Activated CD4-positive, alpha-beta T cell treated with anti-CD3 and anti-CD28 coated beads, Interleukin-2, amount 50 U/mL, for 4 hours (primary cell): ENCODE measurements at places on chromosomes 6 and 20.

GRCh38 chr6:8481727-8482126 lies 46.4 kb upstream of the SLC35B3 start:
- DNase-seq, result no peak

- no peak for DNase-seq
These were observed 121.4 kb downstream of the TBXT start for GRCh38 chr6:166046226-166046625.

DNA sequence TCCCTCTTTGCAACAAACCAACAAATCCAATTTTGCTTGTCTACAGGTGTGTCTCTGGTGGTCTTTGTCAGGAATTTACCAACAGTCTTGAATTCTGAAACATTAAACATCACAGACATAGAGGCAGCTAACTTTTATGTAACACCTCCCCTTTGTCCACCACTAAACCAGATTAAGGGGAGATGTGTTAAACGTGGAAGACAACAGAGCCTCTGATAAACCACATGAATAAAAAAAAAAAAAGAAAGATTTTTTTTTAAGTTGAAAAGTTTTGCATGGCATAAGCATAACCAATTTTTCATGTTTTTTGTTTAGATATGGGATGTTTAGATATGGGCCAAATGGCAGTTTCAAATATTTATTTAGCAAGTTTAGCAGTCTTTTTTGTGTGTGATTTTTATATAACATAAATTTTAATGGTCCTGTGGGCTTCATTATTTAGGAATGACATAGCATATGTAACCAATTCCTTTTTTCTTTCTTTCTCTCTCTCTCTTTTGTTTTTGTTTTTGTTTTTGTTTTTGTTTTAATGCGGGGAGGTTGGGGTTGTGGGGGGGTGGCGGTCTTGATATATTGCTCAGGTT lies 60.7 kb upstream of the BTN3A2 start:
- no peak for DNase-seq

DNA sequence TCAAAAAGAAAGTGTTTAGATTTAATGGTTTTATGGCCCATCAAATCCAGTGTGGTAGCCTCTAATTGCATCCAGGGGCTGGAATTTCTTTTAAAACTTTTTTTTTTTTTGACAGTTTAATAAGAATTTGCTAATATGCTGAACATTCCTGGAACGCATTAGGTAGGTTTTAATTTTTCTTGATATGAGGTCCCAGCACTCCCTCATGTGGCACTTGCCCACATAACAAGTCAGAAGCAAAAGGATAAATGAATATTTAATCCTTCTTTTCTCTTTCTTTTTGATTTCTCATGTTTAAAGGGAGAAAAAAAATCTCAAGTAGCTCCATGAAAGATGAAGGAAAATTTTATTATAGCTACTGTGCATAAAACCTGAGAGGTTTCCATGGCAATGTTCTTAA lies 13.5 kb downstream of the HAO1 start:
- no peak for DNase-seq

GRCh38 chr6:142162780-142163179 lies 15.7 kb downstream of the VTA1 start:
- no peak for DNase-seq

DNA sequence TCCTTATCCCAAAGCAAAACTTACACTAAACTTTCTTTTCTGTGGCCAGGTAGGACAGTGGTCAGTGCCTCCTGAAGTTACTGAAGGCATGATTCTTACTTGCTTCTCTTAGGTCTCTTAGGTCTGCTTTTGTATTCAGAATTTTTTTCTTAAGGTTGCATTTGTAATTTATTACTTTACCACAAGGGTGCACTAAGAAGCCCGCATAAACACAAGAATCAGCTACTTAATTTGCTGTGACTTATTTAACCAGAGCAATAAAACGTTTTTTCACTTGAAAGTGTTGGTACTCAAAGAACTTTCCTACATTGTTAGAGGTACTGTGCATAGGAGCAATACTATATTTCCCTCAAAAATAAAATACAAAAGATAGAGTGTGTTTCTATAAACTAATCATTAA lies 75.4 kb upstream of the LAMA2 start:
- DNase-seq, result no peak

DNA sequence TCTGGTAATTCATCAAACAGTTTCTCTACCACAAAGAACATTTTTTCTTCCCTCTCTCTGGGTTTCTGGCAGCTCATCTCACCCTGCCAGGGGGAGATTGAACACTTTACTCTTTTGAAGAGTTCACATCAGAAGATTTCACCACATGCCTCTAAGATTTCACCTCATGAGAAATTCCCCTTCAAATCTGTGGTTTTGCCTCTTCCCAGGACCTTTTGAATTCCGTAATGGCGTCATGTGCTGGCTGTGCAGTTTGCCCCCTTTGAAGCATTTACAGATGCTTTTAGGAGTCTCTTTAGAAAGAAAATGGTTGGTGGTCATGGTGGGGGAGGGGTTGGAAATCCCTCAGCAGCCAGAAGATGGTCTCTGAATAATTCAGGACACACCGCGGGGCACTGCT lies 486.1 kb downstream of the QKI start:
- DNase-seq, result no peak

DNA sequence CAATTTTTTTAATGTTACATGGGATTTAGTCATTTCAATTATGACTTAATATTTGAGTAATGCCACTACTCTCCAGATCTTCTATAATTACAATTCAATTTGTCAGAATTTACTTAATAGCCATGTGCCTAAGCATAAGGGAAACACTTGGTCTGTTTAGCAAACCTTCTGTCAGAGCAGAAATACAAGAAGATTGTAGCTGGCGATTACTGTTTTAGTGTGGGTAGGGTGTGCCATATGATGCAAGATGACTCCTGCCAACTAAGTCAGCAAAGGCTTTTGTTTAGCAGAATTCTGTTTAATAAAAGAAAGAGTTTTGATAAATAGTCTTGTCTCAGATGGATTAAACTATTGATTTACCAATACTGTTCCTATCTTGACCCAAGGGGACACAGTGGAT lies 455.4 kb downstream of the RNF144B start:
- DNase-seq, result no peak

DNA sequence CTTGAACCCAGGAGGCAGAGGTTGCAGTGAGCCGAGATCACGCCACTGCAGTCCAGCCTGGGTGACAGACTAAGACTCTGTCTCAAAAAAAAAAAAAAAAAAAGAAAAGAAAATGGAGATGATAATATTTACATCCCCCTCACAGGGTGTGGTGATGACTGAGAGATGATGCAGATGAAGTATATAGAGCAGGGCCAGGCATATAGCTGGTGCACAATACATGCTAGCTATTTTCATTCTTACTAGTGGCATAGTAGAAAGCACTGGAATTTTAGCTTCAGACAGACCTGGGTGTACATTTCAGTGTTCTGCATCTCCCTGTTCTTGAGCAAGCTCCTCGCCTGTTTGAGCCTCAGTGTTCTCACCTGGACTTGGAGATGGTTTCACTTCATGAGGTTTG lies 36.9 kb downstream of the CEBPB start:
- DNase-seq, result no peak

- no peak for DNase-seq
These were observed 163.3 kb downstream of the ARHGAP18 start for GRCh38 chr6:129546702-129547101.

- no peak for DNase-seq
These were observed 112.8 kb downstream of the TBX18 start for GRCh38 chr6:84651583-84651982.

GRCh38 chr6:134531611-134532010 lies 213.7 kb upstream of the SGK1 start:
- DNase-seq, result no peak

GRCh38 chr20:37845241-37845681 lies 57.7 kb upstream of the VSTM2L start:
- no peak for DNase-seq

DNA sequence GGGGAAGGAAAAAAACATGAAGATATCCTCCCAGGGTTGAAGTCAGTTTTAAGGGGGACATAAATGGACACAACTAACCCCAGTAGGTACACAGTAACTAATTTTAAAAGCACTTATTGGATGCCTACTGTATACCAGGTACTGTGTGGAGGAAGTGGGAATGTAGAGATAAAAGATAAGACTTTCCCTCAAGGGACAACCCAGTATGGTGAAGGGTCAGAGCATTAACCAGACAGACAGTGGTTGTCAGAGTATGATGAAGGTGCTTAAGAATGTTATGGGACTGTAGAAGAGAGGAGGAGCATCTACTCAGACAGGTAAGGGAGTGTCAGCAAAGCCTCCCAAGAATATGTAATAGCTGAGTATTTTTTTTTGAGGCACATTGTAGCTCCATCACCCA lies 906 bp downstream of the ABCF1 start:
- no peak for DNase-seq

GRCh38 chr6:165059032-165059431 lies 250.4 kb downstream of the C6orf118 start:
- DNase-seq, result no peak

GRCh38 chr20:7792150-7792869 lies 147.9 kb downstream of the HAO1 start:
- no peak for DNase-seq

DNA sequence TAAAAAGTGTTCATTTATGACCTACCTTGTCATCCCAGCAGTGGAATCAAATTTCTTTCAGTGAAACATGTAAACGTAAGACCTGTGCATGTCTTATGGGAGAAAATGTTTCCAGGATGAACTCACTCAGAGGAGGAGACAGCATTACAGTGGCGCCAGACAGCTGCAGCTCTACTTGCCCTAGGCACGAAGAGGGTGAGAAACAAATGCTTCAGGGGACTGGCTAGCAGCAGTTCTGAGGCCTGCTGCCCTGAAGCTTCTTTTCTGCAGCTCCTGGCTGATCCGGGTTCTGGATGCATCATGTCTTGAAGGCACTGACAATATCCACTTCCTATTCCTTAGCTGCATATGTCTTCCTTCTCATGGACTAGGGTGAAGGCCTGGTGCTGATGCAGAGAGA lies 120.2 kb downstream of the QRSL1 start:
- DNase-seq, result no peak

DNA sequence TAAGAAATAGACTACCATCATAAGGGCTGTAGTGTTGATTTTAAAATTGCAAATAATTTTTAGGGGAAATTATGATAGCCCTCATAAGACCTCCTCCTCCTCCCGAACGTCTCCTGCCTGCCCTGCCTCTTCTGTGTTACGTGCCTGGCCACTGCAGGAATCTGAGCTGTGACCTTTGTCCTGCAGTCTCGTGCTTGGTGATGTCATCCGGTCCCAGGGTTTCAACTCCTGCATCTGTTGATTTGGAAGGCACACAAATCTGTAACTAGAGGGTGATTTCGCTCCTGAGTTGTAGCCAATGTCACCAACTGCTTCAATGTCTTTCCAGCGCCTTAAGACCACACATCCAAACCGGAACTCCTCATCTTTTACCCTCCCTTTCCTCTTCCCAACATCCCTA lies 163.2 kb downstream of the AIG1 start:
- no peak for DNase-seq

DNA sequence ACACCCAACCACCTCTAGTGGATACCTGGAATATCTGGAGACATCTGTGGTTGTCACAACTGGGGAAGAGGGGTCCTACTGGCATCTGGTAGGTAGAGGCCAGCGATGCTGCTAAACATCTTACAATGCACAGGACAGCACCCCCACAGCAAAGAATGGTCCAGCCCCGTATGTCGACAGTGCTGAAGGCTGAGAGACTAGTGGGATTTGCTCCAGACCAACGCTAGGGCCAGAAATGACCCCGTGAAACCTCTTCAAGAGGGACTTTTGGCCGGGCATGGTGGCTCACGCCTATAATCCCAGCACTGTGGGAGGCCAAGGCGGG lies 7.2 kb downstream of the PREX1 start:
- no peak for DNase-seq

DNA sequence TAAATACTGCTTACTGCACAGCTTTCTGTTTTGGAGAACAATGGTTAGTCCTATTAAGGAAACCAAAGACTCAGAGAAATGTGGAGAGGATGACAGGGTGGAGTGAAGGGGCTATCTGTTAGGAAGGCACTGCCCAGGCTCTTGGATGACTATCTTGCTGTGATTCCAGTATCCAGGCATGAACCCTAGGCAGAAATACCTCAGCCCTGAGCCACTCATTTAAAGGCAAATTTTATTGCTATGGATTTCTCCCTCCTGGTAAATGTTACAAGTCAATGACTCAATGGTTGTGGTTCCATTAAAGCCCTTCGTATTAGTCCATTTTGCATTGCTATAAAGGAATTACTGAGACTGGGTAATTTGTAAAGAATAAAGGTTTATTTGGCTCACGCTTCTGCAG lies 25.9 kb downstream of the ADGRF4 start:
- DNase-seq, result no peak
